Activated T-cell treated with anti-CD3 and anti-CD28 coated beads for 48 hours (primary cell): ENCODE measurements at places on chromosomes 11 and 22.

DNA sequence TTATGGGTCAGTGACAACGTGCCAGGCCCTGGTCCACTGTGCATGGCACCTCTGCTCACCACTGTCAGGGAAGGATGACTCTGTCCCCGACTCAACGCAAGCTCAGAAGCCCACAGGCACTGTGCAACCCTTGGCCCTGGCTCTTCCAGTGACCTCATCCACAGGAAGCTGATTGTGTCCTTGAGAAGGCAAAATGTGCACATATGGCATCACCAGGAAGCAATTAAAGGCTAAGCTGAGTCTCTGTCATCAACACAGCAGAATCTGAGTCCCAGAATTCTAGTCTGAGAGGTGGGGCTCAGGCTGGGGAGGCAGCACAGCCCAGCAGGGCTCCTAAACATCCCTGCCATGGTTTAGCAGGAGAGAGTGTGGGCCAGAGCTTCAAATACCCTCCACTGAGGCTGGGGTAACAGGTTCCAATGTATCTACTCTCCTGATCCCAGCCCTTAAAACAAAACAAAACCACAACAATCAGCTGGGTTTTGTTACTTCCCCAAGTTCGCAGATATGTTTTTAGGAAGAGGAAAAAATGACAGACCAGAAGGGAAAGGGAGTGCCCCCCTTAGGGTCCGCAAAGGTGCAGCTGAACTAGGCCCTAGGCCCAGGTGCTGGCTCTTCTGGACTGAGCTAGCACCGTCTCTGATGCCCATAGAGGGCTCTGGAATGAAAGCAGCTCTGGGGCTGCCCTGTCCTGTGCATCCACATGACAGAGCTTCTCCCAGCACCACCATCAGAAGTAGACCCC is 33.5 kb upstream of the GNAZ start:
- no peak for DNase-seq

GRCh38 chr11:30488304-30488998 is 97.7 kb downstream of the MPPED2 start:
- DNase-seq: no peak

GRCh38 chr11:27159335-27159679 is 118.7 kb downstream of the BBOX1 start:
- no peak for DNase-seq

DNA sequence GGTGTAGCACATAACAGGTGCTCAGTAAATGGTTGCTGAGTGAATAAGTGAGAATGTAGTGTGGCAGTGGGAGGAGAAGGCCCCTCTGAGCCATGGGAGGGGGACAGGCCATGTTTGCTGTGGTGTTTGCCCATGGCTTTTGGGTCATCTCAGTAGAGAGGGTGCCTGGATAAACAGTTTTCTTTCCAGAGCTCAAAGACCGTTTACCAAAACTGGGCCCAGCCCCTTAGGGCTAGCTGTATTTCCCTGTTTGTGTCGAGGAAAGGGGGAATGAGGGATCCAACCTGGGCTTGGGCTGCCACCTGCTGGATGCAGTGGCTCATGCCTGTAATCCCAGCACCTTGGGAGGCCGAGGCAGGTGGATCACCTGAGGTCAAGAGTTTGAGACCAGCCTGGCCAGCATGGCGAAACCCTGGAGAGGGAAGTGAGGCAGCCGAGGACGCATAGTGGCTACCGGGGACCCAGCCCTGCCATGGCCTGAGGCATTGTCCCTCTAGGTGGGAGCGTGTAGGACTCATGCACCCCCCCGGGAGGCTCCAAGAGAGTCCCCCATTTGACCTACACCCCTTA is 8.7 kb upstream of the LTO1 start:
- no peak for DNase-seq

- DNase-seq: no peak
These were observed 965 bp downstream of the OR9Q1 start for GRCh38 chr11:58024601-58025091.
